ENCODE measurements at places on chromosomes 12 and 14.

- DNase-seq: no peak
Observed at GRCh38 chr12:59603754-59604153, 7.9 kb downstream of the SLC16A7 start.

GRCh38 chr12:47938594-47938993 lies 24.8 kb upstream of the TMEM106C start:
- DNase-seq: no peak

DNA sequence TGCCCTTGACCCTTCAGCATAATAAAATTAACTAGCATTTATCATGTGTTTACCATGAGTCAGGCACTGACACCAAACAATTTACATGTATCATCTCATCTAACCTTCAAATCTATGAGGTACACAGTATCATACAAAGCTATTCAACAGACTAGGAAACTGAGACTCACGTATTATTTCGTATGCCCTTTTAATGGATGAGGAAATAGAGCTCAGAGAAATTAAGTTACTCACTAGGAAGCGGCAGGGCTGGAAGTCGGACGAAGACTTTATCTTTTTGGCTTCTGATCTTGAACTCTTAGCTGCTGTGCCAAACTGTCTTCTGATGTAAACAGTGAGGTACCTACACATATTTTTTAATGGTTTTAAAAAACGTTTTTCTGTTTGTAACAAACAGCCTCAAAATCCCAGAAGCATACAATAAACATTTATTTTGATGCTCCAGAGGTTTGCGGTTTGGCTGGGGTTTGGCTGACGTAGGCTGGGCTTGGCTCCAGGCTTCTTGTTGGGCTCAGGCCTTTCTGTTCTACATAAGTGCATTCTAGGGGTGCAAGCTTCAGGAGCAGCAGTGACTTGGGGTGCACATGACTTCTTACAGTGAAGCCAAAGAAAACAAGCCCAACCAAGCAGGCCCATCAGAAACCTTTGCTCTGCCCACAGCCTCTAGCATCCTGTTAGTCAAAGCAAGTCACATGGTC lies 184.7 kb downstream of the TBX5 start:
- DNase-seq: no peak

GRCh38 chr12:105113094-105113493 lies 5.6 kb downstream of the WASHC4 start:
- DNase-seq: no peak

GRCh38 chr12:56628671-56629458 lies 1.3 kb downstream of the BAZ2A start:
- peak; percentile 39 for DNase-seq

- DNase-seq: no peak
Observed at GRCh38 chr14:26525085-26525484, 72.7 kb downstream of the NOVA1 start.

GRCh38 chr14:100289916-100290606 lies 16.2 kb downstream of the SLC25A29 start:
- no peak for DNase-seq

DNA sequence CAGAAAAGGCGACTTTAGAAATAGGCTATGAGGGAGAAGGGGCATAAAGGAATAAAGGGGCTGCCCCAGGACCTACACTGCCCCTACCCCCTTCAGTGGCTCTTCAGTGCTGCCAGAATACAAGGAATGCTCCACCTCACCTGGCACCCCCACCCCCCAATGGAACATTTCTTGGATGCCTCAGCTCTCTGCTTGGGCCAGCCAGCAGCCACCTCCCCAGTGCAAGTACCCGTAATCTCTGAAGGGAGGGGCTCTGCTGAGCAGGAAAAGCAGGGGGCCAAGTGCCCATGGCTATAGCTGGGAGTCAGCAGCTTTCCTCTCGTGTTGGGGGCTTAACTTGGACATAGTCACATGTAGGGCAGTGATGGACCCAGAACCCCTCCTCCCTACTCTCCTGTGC lies 33.3 kb downstream of the BAZ2A start:
- DNase-seq: no peak

DNA sequence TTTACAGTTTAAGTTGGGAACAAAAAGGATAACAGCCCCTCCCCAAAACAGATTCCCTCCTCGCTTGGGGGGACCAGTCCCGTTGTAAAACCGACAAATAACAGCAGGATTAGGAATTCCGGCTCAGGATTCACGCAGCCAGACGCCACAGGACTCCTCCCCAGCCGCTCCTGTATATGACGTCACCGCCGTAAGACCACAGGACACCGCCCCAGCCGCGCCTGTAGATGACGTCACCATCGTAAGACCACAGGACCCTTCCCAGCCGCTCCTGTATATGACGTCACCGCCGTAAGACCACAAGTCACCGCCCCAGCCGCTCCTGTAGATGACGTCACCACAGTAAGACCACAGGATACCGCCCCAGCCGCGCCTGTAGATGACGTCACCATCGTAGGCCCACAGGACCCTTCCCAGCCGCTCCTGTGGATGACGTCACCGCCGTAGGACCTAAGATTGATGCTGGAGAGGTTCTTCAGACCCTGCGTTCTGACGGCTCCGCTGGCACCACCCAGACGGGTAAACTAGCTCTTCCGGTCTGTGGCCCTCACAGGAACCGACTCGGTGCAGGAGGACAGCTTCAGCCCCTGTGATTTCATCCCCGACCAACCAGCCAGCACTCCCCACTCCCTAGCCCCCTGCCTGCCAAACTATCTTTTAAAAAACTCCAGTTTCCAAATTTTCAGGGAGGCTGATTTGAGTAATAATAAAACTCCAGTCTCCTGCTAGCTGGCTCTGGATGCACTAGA lies 43.9 kb upstream of the FBRSL1 start:
- peak; percentile 70 for DNase-seq

DNA sequence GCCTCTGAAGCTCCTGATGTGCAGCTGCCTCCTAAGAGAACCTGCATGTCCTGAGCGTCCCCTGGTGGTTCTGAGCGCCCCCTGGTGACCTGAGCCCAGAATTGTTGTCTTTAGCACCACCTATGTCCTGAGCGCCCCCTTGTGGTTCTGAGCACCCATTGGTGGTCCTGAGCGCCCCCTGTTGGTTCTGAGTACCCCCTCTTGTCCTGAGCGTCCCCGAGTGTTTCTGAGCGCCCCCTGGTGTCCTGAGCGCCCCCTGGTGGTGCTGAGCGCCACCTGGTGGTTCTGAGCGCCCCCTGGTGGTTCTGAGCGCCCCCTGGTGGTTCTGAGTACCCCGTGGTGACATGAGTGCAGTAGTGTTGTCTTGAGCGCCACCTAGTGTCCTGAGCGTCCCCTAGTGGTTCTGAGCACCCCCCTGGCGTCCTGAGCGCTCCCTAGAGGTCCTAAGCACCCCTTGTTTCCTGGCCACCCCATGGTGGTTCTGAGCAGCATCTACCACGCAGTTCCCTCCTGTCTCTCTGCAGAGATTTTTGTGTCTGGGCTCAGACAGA lies 782.5 kb downstream of the TMEM121 start:
- peak; percentile 58 for DNase-seq

DNA sequence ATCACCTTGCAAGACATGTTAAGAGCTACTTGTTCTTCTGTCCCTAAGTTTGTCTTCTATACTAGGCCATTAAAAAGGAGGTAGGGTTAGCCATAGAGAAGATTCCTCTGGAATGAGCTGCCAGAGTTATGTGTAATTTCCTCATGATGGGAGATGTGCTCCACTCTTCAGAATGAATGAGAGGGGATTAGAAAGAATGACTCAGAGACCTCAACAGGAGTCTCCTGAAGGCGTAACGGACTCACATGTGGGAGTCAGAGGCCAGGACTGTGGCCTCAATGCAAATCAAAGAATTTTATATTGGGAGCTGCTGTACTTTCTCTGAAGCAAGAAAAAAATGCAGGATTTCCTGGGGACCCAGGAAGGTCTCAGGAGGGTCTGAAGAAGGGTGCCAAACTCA lies 87.8 kb upstream of the ATXN7L3B start:
- no peak for DNase-seq

GRCh38 chr12:46571608-46572007 lies 199.0 kb upstream of the SLC38A2 start:
- DNase-seq: no peak

- DNase-seq: no peak
Observed at GRCh38 chr14:23702656-23703426, 66.7 kb downstream of the DHRS2 start.

GRCh38 chr14:77991128-77991772 lies 178.9 kb upstream of the NRXN3 start:
- no peak for DNase-seq

DNA sequence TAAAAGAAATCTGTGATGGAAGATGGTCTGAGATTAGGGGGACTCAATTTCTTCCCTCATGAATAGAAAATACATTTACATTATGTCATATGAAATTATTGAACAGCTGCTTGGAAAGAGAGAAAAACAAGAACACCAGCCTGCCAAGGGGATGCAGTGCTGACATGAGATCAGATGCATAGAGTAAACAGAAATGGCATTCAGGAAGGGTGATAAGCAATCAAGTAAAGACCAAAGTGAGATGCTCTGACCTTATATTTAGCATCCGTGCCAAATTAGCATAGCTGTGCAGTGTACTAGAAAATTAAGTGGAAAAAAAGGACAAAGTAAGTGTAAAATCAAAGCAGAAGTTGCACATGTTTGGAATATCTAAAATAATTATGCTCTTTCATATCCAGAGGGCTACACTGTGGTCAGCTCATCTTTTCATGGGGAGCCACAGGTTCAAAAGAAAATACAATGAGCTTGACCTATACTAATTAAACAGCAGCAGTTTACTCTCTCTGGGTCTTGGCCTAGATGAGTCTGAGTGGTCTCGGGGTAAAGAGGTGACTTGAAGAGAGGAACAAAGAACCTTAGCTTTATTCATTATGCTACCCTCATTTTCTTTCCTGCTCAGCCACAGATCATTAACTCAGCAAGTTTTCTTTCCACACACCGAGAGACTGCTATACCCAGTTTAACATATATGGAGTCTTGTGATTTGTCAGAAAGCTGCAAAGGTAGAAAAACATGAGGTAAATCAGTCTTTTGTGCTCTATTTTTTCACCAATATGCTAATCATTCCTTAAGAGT lies 359.4 kb upstream of the FOXG1 start:
- DNase-seq: no peak

- no peak for DNase-seq
Observed at GRCh38 chr12:74426091-74426490, 111.5 kb upstream of the ATXN7L3B start.

- DNase-seq: no peak
Observed at GRCh38 chr12:51823875-51824565, 24.5 kb downstream of the FIGNL2 start.

- no peak for DNase-seq
Observed at GRCh38 chr14:84080944-84081343, 1449.0 kb upstream of the FLRT2 start.

GRCh38 chr12:85516667-85517325 lies 236.8 kb downstream of the ALX1 start:
- DNase-seq: no peak

GRCh38 chr14:80304125-80304766 lies 92.9 kb upstream of the DIO2 start:
- DNase-seq: no peak

- peak; percentile 46 for DNase-seq
Observed at GRCh38 chr14:74401504-74402241, 24.3 kb downstream of the SYNDIG1L start.

DNA sequence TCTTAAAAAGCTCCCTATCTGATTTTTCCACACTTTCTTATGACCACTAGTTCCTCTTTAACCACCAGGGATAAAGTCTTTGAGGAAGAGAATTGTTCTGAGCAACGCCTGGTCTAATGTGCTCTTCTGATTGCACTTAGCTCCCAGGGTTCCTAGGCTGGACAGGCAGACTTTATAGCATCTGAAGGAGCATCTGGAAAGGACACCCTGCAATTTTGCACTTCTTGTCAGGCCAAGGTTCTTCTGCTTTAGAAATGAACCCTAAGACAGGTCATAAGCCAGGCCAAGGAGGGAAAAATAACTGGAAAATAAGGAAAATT lies 126.3 kb downstream of the KTN1 start:
- DNase-seq: no peak

- no peak for DNase-seq
Observed at GRCh38 chr12:76915361-76916169, 36.7 kb upstream of the CSRP2 start.

DNA sequence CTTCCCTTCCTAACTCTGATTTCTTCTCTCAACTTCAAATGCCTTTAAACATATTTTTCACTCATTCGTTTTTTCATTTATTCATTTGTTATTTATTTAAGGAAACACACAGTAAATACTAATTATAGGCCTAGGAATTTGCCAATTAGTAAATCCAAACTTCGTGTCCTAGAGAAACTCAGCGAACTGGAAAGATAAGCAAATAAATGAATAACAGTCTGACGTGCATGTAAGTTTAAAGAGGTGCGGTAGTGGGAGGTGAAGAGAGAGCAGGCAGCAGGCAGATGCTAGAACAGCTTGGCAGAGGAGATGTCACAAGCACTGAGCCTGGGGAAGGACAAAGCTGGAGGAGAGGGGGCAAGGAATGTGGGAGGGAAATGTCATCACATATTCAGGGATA lies 228.2 kb downstream of the DPY19L2 start:
- DNase-seq: no peak

GRCh38 chr12:54294152-54294952 lies 6.5 kb downstream of the NFE2 start:
- DNase-seq: peak; percentile 52

GRCh38 chr14:75504411-75504810 lies 17.9 kb upstream of the BATF start:
- DNase-seq: no peak

DNA sequence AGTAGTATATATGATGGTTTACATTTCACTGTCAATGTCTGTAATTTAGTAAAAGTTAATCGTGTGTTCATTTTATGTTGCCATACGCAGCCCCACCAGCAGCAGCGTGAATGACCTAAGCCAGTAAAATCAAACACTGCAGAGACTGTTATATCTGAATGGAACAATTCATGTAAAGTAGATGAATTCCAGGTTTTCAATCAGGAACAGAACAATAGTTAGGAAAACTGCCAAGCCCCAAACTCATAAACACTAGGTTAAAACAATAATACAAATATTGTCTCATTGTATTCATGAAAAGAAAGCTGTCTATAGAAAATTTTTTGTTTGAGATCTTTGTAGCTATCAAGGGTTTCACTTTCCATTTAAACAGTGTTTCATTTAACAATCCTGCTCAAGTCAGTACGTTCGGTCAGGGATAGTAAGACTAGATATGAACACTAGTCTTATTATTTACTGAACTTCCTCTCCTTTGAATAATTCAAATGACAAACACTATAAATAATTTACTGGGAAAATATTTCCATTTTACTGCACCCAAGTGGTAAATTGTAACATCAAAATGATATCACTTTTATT lies 256.8 kb upstream of the FLRT2 start:
- DNase-seq: no peak

- DNase-seq: no peak
Observed at GRCh38 chr12:76337583-76337982, 10.6 kb downstream of the BBS10 start.

Data from activated CD4-positive, alpha-beta T cell treated with anti-CD3 and anti-CD28 coated beads, Interleukin-2, amount 50 U/mL, for 4 hours (primary cell).